ENCODE measurements at places on chromosomes 3 and 15. TPM values are rescaled to one million over a fixed set of nuclear protein-coding genes. Genes with fewer than 3 reads are reported as not detected.

Gene NOX5
- 0.14 TPM for total RNA-seq

Gene NDUFAF3
- total RNA-seq: 77.6 TPM

GRCh38 chr15:42121682-42122081 lies 27.3 kb upstream of the PLA2G4D start:
- no peak overlapping the region for H3K27ac ChIP-seq
- H3K4me3 ChIP-seq: no peak overlapping the region
- H3K27me3 ChIP-seq: no peaks in the 10 kb centered on the region

GRCh38 chr15:61835496-61836106 lies 224.6 kb downstream of the VPS13C start:
- H3K4me3 ChIP-seq: no peak overlapping the region
- H3K4me1 ChIP-seq: no peaks in the 10 kb centered on the region
- no peaks in the 10 kb centered on the region for H3K27me3 ChIP-seq
- DNase-seq: no peak
- H3K27ac ChIP-seq: no peak overlapping the region

DNA sequence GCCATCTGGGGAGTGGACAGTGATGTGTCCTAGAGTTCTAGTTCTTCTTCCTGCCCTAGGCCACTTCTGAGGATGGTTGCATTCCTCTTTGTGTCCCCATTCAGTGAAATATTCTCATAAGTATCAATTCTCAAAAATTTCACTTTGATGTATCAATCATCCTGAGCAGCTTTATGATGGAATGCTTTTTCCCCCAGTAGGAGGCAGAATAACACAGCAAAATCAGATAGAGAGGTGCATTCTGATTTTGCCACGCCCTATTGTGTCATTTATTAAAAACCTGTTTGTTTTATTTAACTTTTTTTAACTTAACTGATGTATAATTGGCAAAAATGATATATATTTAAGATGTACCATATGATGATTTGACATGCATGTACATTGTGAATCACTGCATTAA lies 656.0 kb upstream of the GRM7 start:
- no peaks in the 10 kb centered on the region for H3K4me1 ChIP-seq
- no peaks in the 10 kb centered on the region for H3K27me3 ChIP-seq
- no peak overlapping the region for H3K4me3 ChIP-seq
- no peak overlapping the region for H3K27ac ChIP-seq
- H3K36me3 ChIP-seq: no peaks in the 10 kb centered on the region

Gene ST6GAL1
- 116 TPM for total RNA-seq

DNA sequence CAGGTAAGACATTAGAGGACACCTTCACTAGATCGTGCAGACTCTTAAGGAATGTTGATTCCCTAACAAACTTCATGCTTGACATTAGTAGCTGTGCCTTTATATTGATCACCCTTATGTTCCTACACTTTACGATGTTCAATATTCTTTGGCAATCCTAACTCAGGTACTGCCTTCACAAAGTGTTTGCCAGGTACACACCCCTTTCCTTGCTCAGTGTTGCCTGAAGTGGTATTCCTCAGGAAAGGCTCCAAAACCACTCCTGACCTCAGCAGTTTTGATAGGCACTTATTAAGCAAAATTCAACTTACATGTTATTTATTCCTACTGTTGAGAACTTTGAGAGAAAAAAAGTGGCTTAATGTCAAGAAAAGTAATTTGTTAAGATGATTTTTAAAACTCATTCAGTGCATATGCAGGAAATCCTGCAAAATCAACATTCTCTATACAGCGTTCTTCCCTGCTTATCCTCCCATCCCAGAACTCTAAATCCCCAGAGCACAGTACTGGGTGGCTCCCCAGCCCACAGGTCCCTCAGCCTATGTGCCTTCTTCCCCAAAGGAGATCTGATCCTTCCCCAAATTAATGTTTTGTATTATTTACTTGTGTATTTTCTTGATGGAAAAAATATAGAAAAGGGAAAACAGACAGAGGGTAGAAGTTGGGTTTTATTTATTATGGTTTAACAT lies 260.7 kb downstream of the MECOM start:
- no peak overlapping the region for H3K4me3 ChIP-seq
- peaks cover 6% of the 10 kb centered on the region for H3K4me1 ChIP-seq
- no peak for DNase-seq
- no peaks in the 10 kb centered on the region for H3K27me3 ChIP-seq
- no peak overlapping the region for H3K27ac ChIP-seq

Gene GADL1
- total RNA-seq: not detected

DNA sequence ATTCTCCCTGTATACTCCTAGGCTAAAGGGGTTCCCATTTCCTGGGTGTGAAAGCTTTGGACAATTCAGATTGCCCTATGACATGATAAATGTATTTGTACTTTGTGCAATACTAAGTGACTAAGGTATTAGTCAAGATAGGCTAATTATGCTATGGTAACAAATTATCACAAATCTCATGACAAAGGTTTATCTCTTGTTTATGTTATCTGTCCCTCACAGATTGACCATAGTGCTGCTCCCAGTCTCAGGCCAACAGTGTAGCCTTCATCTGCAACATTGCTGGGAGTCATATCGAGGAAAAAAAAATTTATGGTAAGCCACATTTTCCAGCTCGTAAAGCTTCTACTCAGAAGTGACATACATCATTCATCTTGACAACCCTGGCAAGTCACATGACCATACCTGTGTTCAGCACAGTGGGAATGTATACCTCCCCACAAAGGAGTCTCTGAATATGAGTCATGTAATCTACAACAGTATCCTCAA lies 346.2 kb downstream of the IGSF11 start:
- no peaks in the 10 kb centered on the region for H3K36me3 ChIP-seq
- H3K4me3 ChIP-seq: no peak overlapping the region
- H3K27ac ChIP-seq: no peak overlapping the region

DNA sequence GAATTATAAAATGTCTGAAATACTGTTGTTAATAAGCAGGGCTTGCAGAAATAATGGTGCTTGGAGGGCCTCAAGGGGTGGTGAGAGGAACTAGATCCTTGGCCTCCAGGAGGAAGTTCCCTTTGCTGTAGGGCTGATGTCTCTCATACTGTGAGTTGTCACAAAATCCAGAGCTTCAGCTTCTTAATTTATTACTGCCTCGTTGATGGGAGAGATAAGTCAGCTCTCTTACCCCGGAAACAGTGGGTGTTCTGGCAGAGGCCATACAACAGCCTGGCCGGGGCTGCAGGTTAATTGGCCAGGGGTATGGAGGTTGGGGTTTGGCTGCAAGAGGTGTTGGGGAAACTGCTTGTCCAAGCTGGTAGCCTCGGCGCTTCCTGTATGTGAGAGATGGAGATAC lies 15.5 kb downstream of the MAPKAPK3 start:
- no peak overlapping the region for H3K27ac ChIP-seq
- H3K4me1 ChIP-seq: peaks cover 12% of the 10 kb centered on the region
- H3K27me3 ChIP-seq: no peaks in the 10 kb centered on the region
- no peaks in the 10 kb centered on the region for H3K36me3 ChIP-seq
- no peak for DNase-seq
- no peak overlapping the region for H3K4me3 ChIP-seq

GRCh38 chr3:66396161-66396760 lies 104.6 kb downstream of the LRIG1 start:
- H3K36me3 ChIP-seq: peaks cover 61% of the 10 kb centered on the region
- H3K27ac ChIP-seq: no peak overlapping the region
- H3K4me3 ChIP-seq: no peak overlapping the region
- no peak for DNase-seq
- no peaks in the 10 kb centered on the region for H3K4me1 ChIP-seq

GRCh38 chr3:137222736-137223225 lies 265.0 kb downstream of the IL20RB start:
- no peak for DNase-seq
- H3K4me1 ChIP-seq: no peaks in the 10 kb centered on the region
- no peaks in the 10 kb centered on the region for H3K27me3 ChIP-seq
- no peaks in the 10 kb centered on the region for H3K36me3 ChIP-seq
- no peak overlapping the region for H3K4me3 ChIP-seq

Gene NPAP1
- total RNA-seq: 0.17 TPM

DNA sequence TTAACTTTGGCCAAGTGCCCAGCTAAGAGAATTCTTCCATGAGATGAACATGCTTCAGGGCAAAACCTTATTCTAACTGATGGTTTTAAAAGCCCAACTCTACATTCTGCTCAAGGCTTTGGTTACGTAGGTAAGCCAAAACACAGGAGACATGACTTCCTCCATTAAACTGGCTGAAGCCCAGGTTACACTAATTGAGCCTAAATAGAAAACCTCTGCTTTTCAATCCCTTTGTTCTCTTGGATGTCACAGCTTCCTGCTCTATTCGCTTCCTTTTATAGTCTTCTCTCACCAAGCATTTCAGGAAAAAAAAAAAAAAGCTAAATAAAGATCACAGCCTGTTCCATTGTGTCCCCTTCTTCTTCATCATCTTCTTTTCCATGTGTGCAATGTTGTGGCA lies 420.4 kb downstream of the TIGIT start:
- no peaks in the 10 kb centered on the region for H3K27me3 ChIP-seq
- H3K27ac ChIP-seq: no peak overlapping the region
- H3K4me3 ChIP-seq: no peak overlapping the region
- DNase-seq: no peak
- peaks cover 6% of the 10 kb centered on the region for H3K4me1 ChIP-seq

GRCh38 chr3:57464011-57464410 lies 80.1 kb downstream of the DNAH12 start:
- H3K27me3 ChIP-seq: no peaks in the 10 kb centered on the region
- H3K36me3 ChIP-seq: no peaks in the 10 kb centered on the region
- DNase-seq: no peak
- no peak overlapping the region for H3K4me3 ChIP-seq
- no peaks in the 10 kb centered on the region for H3K4me1 ChIP-seq

DNA sequence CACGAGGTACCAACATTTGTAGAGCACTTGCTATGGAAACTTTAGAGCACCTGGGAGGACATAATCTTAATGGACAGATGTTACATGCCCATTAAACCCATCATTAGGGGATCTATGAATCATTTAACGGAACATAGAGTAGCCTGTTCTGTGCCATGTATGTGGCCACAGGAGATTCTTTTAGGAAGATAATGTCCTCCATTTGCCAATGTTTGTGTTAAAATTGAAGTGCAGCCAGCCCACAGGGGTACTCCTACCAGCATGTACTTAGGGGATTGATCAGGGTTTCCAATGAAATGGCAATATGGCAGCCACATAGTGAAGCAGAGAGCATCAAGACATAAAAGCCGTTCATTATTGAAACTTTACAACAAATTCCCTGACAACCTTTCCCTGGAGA lies 70.7 kb downstream of the TNIK start:
- no peaks in the 10 kb centered on the region for H3K36me3 ChIP-seq
- no peak for DNase-seq
- H3K4me1 ChIP-seq: no peaks in the 10 kb centered on the region

DNA sequence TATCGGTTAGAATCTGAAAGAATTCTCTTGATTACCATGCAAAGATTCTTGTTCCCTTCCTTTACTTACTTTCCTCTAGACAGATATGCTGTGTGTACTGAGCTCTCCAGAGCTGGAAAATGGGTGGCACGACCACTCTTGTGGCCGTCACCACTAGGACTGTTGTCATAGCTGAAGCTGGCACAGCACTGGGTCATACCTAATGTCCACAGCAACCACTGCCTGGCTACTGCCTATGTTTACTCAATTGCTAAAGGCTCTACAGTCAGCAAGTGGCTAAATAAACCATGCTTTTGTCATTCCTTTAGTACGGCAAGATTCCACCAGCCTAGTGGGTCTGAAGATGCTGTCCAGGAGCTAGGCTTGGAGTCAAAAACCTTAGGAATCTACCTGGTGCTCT lies 1643.0 kb downstream of the OTOL1 start:
- H3K36me3 ChIP-seq: no peaks in the 10 kb centered on the region
- no peaks in the 10 kb centered on the region for H3K4me1 ChIP-seq
- no peak for DNase-seq

Gene GRIP2
- 0.52 TPM for total RNA-seq

DNA sequence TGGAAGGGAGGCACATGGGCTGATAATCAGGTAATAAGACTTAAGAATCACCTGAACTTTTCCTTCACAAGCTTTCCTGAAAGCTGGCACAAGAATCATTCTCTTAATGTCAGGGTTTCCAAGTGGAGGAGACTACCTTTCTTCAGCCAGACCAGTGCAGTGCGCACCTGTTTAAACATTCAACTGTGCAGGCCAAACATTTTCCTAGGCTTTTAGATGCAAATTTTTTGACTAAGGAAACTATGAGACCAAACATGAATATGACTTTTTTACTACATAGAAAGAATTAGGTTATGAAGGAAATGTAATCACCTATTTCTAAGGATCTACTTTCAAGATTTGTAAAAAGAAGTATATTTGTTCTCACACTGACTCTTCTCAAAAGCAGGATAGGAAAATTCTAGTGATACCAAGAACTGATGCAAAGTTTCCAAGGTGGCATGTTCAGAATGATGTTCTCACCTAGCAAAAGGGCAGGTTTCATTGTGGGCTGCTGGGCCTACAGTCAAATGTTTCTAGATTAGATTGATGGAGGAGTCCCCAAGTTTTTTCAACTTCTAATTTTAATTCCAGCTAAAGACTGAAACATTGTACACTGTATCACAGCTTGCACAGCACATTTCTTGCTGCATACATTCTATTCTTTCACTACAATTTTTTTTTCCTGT lies 339.1 kb downstream of the TIGIT start:
- no peaks in the 10 kb centered on the region for H3K36me3 ChIP-seq
- H3K4me1 ChIP-seq: no peaks in the 10 kb centered on the region
- DNase-seq: no peak
- H3K4me3 ChIP-seq: no peak overlapping the region
- no peak overlapping the region for H3K27ac ChIP-seq
- H3K27me3 ChIP-seq: no peaks in the 10 kb centered on the region

DNA sequence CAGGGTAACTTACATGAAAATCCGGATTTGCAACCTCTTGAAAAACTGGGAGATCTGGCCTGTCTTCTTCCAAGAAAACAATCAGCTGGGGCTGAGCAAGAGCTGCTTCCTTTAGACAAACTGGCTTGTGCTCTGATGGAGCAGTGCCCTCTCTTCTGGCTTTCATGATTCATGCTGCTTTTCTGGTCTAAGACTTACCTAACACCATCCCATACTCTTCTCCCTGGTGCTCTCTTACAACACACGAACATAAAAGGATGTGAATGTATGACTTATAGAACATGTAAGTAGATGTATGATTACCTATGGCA lies 9.9 kb downstream of the TJP1 start:
- H3K36me3 ChIP-seq: no peaks in the 10 kb centered on the region
- no peaks in the 10 kb centered on the region for H3K27me3 ChIP-seq
- DNase-seq: no peak
- H3K27ac ChIP-seq: no peak overlapping the region
- peaks cover 38% of the 10 kb centered on the region for H3K4me1 ChIP-seq

All from upper lobe of right lung (tissue), 1 donor.